ENCODE measurements at places on chromosomes 13 and 19.
A peak's percentile ranks its signal among the peaks of the same experiment; 100 is the strongest.

GRCh38 chr13:114017028-114017630, 43.3 kb upstream of the C13orf46 start:
- no peak for DNase-seq

- no peak for DNase-seq
These were observed 10.3 kb upstream of the EDNRB start for GRCh38 chr13:77928909-77929308.

GRCh38 chr19:18308948-18309325, 13.9 kb downstream of the LSM4 start:
- no peak for DNase-seq

- no peak for DNase-seq
These were observed 58.4 kb downstream of the MLLT1 start for GRCh38 chr19:6221220-6221877.

DNA sequence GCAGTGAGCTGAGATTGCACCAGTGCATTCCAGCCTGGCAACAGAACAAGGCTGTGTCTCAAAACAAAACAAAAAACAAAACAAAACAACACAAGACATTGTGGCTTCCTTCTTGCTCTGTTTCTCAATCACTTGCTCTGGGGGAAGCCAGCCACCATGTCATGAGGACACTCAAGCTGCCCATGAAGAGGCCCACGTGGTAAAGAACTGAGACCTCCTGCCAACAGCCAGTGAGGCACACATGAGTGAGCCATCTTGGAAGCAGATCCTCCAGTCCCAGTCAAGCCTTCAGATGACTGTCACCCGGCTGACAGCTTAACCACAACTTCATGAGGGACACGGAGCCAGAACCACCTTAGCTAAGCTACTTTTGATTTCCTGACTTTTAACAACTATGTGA, 25.2 kb downstream of the CPT1C start:
- no peak for DNase-seq

DNA sequence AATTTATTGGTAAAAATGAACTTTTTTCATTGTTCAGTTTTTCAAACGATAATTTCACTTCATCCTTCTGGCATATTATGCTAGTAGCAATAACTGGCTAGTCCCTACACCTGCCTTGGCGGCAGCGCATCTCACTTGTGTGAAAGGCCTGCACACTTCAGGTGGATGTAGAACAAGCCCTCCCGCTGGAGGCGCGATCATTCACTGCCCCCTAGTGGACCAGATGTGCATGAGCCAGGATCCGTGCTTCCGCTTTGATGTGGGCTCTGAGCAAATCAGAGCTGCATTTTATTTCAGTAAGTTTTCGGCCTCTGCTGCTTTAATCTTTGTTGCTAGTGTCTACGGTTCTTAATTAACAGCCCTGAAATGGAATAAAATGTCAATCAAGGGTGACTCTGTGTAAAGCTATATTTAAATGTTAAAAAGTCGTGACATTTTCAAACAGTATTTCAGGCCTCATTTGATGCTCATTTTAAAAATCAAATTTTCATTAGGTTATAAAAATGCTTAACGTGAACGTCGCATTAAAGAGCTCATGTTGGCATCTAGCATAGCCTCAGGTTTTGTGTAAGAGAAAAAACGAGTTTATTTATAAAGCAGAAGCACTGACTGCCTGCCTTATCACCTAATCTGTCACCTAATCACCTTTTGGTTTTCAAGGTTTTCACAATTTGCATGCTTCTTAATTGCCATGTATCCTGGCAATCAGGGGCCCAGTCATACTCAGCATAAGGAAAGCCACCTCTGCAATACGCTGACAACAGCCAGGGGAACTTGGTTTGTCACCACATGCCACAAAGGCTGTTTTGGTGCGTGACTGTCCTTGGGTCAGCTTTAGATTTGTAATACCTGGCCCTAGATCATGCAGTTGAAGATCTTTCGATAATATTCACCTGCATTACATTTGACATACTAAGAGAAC, 112.2 kb downstream of the TEX26 start:
- DNase-seq, result peak; percentile 54

- peak; percentile 63 for DNase-seq
These were observed at the start of gene MIR17HG for GRCh38 chr13:91347202-91347995. Gene MIR17HG (plus strand): TSS chr13:91347687.

- no peak for DNase-seq
These were observed 69.2 kb upstream of the TM9SF2 start for GRCh38 chr13:99431927-99432608.

DNA sequence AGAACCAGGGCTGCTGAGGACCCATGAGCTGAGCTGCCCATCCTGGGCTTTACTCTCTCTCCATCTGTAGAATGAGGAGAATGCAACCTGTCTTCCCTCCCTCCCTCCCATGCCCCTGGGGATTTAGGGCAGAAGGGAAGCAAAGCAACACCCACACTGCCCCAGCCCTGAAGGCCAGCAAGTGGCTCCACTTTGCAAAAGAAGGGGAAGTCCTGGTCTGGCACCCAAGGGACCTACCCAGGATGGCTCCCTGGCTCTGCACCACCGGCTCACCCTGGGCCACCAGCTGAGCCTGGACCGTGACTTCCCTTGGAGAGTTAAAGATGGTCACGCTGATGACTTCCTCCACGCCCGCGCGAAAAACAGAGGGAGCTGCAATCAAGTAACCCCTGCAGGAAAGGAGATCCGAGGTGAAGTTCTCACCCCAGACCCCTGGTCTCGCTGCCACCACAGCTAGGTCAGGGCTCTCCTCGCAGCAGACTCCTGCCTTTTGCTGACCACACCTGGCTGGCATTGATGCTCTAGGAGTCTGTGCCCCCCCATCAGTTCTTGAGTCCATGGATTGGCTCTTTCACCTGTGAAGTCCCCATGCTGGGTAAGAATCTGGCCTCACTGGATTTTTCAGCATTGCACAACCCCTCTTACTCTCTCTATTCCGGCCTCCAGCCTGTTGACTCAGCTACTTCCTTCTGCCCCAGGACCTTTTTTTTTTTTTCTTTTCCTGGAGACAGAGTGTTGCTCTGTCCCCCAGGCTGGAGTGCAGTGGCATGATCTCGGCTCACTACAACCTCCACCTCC, 4.6 kb downstream of the CPAMD8 start:
- no peak for DNase-seq

DNA sequence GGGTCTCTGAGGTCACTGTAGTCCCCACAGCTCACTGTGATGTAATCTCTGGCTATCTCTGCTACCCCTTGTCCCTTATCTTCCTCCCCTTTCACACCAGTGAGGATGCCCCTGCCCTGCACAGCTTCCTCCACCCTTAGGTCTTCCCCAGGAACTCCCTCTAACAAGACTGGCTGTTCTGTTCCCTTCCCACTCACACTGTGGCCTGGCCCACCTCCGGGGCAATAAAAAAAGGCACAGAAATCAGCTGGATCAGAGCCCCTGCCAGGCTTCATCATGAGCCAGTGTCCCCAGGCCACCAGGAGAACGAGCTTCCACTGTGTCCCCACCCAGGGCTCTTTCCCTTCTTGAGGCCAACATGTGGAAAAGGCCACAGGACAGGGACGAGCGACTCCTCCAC, 4.6 kb downstream of the CEACAM3 start:
- DNase-seq, result no peak

DNA sequence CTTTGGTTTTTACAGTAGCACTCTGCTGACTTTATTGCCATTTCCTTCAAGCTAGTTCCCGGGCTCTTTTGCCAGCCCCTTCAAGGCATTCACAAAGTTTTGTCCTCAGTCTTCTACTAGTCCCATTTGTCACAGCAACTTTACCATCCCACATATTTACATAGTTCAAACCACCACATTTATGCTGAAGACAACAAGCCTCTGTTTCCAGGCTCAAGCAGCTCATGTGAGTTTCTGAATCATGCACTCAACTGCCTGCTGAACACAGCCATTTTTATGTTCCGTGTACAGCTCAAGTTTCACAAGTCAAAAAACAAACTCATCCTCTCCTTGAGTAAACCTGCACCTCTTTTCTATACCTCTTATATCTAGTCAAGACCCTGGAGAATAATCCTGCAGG, 977.0 kb upstream of the SLC10A2 start:
- no peak for DNase-seq

DNA sequence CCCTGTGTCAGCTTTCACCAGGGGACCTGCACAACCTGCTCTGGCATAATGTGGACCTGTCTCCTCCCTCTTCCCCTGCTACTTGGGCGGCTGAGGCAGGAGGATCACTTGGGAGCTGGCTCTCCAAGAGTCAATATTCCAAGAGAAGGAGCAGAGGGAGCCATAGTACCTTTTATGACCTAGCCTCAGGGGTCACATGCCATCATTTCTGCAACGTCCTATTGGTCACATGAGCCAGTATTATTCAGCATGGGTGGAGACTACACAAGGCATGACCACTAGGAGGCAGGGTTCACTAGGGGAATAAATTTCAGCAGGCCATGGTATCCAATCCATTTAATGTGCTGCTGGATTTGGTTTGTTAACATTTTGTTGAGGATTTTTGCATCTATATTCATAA, 12.0 kb upstream of the SHFL start:
- DNase-seq, result no peak

- no peak for DNase-seq
These were observed 136.3 kb downstream of the DCT start for GRCh38 chr13:94343243-94343585.

GRCh38 chr19:39098365-39099269, 14.4 kb downstream of the ACP7 start:
- no peak for DNase-seq

DNA sequence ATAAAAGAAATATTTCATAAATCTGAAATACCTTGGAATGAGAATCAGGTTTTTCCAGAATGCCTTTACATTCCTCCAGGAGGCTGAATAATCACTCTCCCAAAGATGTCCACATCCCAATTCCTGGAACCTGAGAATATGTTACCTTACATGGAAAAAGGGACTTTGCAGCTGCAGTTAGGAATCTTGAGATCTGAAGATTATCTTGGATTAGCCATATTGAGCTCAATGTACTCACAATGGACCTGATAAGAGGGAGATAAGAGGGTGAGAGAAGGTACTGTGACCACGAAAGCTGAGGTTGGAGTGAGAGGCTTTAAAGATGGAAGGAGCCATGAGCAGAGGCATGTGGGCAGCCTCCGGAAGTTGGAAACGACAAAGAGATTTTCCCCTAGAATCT, 36.8 kb upstream of the MBNL2 start:
- no peak for DNase-seq

GRCh38 chr19:35879770-35880317, 11.5 kb downstream of the APLP1 start:
- DNase-seq, result peak; percentile 85

DNA sequence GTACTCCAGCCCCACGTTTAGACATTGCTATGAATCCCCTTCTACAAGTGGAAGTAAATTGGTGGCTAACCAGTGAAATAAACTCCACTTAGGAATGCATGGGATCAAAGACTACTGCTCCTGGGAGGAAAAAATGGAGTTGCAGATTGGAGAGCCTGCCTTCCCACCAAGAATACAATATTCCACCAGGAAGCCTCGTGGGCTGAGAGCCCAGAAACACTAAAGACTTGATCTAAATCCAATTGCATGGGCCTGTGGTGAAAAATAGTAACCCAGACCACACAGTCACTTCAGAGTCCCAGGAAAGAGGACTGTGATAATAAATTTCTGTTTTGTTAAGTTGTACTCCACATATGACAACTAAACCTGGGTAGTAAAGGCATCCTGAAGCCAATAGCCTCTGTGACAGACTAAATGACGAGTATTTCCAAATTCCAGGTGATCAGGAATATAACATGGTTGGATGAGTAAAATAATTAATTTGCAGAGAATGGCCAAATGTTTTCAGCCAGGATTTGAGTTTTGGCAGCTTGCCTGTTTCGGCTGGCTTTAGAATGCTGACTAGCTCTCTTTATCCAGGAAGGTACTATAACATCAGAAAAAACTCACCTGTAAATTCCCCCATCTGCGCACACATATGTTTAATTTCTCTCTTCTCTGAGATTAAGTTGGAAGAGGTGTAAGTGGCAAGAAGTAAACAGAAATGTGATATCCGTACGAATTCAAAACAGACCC, 480.3 kb downstream of the LIG4 start:
- no peak for DNase-seq

DNA sequence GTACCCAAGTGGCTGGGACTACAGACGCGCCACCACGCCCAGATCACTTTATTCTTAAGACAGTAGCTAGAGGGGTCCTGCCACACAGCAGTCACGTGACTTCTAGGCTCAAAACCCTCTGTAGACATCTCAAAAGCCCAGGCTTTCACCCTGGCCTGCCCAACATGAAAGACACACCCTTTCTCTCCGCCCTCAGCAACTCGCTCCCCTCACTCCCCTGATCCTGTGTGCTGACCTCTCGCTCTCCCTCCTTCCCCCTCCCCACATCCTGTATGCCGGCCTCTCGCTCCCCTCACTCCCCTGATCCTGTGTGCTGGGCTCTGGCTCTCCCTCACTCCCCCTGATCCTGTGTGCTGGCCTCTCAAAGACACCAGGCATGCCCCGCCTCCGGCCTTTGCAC, 77.4 kb downstream of the SLC15A1 start:
- no peak for DNase-seq

- DNase-seq, result no peak
These were observed 40.8 kb upstream of the RFXAP start for GRCh38 chr13:36778083-36778671.

- DNase-seq, result no peak
These were observed 838 bp upstream of the MYADM start for GRCh38 chr19:53866865-53867224.

DNA sequence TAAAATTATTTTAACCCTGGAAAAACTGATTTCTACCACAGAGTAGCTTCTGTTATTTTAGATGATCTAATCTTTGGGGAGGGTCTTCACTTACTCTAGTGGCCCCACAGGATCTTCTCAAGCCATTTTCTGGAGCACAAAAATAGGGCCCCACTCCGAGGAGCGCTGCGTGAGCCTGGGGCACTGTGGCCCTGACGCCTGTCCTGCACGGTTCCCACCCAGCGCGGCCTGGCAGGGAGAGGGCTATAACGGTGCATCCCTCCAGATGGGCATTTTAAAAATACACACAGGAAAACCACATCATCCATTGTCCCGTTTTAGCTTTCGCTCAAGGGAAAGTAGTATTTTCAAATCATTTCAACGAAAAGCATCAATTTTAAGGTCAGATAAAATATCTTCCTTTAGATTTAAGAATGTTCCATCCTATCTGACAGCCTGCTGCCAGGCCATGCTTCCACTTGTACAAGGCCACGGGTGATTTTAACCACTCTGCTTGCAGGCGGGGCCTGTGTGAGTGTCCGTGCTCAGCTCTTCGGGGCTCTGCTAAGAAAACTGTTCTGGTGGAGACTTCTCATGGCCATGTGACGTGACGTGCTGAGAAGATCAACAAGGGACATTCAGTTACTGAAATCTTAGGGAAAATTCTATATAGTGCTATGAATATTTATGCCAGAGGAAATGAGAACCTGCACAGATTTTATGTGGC, 683.8 kb upstream of the SGCG start:
- DNase-seq, result no peak

Measured in stromal cell of bone marrow (primary cell).